ENCODE measurements at places on chromosomes 7 and 10.
A peak's percentile ranks its signal among the peaks of the same experiment; 100 is the strongest.

DNA sequence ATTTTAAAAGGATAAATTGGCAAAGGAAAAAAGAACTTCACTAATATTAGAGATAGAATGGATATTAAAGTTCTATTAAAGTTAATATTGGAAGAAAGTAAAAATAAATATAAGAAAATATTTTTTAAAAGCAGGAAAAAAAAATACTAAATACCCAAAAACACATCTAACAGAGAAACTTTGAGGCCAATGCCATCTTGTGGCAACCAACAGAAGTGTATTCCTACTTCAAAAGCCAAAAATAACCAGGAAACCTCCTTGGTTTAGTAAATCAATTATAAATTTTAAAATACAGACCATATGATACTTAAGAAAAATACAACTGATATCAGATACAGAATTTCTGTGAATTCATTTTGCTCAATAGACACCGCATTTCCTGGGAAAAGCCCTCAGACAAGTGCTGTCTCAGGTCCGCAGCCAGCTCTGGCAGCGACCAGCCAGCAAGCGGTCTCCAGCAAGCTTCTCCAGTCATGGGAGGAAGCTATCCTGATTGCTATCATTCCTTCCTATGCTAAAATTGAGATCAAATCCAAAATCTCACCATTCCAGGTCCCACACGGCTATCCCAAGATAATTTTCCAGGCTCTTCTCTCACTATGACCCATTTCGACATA is 65.3 kb downstream of the LMBR1 start:
- DNase-seq, result peak; percentile 20

DNA sequence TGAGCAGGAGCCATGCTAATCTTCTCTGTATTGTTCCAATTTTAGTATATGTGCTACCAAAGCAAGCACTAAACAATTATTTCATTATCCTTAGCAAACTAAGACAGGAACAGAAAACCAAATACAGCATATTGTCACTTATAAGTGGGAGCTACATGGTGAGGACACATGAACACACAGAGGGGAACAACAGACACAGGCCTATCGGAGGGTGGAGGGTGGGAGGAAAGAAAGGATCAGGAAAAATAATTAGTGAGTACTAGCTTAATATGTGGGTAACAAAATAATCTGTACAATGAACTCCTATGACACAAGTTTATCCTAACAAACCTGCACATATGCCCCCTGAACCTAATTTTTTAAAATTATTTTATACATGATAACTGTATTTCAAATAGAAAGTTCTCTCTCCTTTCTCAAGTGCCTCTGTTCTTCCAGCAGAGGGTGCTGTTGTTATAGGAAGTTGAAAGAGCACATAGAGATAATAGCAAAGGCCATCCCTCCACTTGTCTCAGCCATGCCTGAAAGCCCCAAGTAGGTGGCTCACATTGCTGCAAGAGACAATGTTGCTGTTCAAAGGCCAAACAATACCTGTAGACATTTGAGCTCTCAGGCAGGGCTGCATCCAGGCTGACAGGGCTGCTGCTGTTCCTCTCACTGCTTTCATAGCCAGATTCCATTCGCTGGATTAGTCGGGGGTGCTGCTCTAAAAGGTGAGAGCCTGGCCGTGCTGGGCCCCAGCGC is 33.4 kb upstream of the PPP3CB start:
- peak; percentile 93 for DNase-seq

GRCh38 chr10:100987685-100988049 is 324 bp downstream of the TWNK start:
- DNase-seq, result no peak

- no peak for DNase-seq
Measured at GRCh38 chr7:81949306-81949705, 179.5 kb upstream of the HGF start.

DNA sequence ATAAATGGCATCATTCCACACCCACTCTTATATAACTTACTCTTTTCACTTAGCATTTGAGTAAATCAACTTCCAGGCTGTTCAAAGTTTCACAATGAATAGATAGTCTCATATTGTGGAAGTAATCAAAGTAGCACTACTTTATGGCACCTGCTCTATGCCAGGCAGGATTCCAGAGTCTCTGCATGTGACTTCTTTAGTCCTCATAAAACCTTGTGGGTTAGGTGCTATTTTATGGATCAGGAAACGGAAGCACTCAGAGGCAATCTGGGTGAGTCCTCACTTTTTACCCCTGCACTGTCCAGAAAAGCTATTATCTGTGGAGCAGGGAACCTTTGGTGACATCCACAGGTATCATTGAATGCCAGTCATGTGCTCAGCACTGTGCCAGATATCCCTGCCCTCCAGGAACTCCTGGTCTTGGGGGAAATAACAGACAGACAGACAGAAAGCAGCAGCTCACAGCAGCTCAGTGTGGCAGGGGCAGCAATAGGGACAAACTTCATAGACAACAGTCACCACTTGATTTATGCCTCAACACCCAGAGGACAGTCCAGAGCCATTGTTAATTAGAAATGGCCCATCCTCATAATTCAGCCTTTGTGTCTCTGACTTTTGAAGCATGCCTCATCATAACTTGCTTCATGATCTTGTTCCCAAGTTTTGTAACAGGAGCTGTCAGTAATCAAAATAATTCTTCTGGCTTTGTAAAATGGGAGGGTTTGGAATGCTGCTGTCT is 160.6 kb downstream of the SEC23IP start:
- DNase-seq, result no peak

DNA sequence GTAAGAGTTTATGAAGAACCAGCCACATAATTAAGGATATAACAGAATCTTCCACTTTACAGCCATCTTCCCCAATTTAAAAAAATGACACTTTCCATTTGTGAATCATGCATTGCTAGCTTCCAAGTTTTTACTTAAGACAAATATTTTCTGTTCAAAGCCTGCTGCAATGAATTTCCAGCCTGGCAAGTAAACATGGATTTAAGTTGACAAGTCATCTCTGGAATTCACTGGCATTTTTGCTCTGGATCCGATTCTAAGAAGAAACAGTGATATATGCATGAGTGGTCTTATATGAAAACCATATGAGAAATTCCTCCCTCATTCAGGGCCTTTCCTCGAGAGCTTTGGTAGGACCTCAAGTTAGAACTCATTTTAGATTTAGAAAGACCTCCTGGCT is 116.1 kb upstream of the CDCA7L start:
- DNase-seq, result no peak
